ENCODE measurements at places on chromosomes 2 and 18. TPM values are rescaled to one million over a fixed set of nuclear protein-coding genes. Genes with fewer than 3 reads are reported as not detected.
A peak's percentile ranks its signal among the peaks of the same experiment; 100 is the strongest.

GRCh38 chr18:63236921-63237846, 82.4 kb downstream of the BCL2 start:
- H3K4me1 ChIP-seq, result peaks cover 8% of the 10 kb centered on the region
- no peak overlapping the region for H3K4me3 ChIP-seq
- H3K27me3 ChIP-seq, result peaks cover 2% of the 10 kb centered on the region
- H3K27ac ChIP-seq, result peak overlapping the region; percentile 61
- no peaks in the 10 kb centered on the region for H3K36me3 ChIP-seq

DNA sequence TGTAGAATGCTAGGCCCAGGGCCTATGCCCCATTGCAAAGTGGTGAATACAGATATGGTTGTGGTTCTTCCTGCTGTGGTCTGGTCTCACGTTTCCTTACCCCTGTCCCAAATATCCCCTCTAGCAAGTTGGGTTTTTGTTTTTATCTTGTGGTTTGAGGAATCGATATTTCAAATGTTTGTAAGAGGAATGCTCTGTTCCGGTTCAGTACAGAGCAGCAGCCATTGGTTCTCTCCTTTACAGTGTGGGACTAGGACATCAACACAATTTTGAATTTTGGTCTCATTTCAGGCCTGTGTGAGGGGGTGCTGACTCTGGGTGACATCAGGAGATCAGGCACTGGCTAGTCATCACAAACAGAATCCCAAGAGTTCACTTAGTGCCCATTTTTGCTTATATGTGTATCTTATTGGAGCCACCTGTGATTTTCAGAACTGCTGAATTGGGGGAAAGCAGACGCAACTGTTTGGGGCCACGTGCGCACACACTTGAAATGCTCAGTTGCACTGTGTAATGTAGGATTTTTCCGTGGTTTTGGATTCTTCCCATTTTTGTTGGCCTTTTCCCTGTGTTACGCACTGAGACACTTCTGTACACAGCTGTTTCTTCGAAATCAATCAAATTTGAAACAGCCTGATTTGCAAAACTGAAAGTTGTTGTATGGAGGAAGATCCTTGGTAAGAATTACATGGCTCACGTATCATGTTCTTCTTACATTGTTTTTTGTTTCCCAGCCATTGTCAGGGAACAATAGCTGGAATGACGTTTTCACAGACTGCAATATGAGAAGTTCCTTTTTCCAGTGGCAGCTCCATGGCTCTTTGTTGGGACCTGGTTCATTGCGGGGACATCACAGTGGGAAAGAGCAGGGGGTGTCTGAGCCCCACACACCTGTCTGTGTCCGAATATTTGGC, 8.6 kb downstream of the SH3BP4 start:
- peaks cover 14% of the 10 kb centered on the region for H3K36me3 ChIP-seq
- no peaks in the 10 kb centered on the region for H3K27me3 ChIP-seq
- DNase-seq, result no peak
- H3K27ac ChIP-seq, result peak overlapping the region; percentile 27
- H3K4me3 ChIP-seq, result no peak overlapping the region

GRCh38 chr2:220001751-220002150, 374.3 kb downstream of the SLC4A3 start:
- H3K27ac ChIP-seq, result peak overlapping the region; percentile 57
- no peaks in the 10 kb centered on the region for H3K36me3 ChIP-seq
- peak; percentile 58 for DNase-seq
- peaks cover 14% of the 10 kb centered on the region for H3K4me1 ChIP-seq
- H3K4me3 ChIP-seq, result no peak overlapping the region
- no peaks in the 10 kb centered on the region for H3K27me3 ChIP-seq

GRCh38 chr2:111111101-111111755, 9.5 kb upstream of the BCL2L11 start:
- no peak overlapping the region for H3K4me3 ChIP-seq
- no peaks in the 10 kb centered on the region for H3K36me3 ChIP-seq
- H3K27ac ChIP-seq, result no peak overlapping the region
- peaks cover 49% of the 10 kb centered on the region for H3K27me3 ChIP-seq

GRCh38 chr2:134155134-134155533, 98.7 kb upstream of the MGAT5 start:
- H3K27me3 ChIP-seq, result no peaks in the 10 kb centered on the region
- H3K27ac ChIP-seq, result no peak overlapping the region
- no peak overlapping the region for H3K4me3 ChIP-seq
- H3K36me3 ChIP-seq, result peaks cover 20% of the 10 kb centered on the region

GRCh38 chr2:227477291-227477690, 5.3 kb downstream of the AGFG1 start:
- peak; percentile 51 for DNase-seq
- no peak overlapping the region for H3K27ac ChIP-seq
- H3K4me1 ChIP-seq, result peaks cover 3% of the 10 kb centered on the region
- H3K4me3 ChIP-seq, result no peak overlapping the region
- no peaks in the 10 kb centered on the region for H3K36me3 ChIP-seq
- H3K27me3 ChIP-seq, result no peaks in the 10 kb centered on the region

- no peak overlapping the region for H3K27ac ChIP-seq
- DNase-seq, result no peak
- H3K27me3 ChIP-seq, result peaks cover 1% of the 10 kb centered on the region
These were observed 579 bp downstream of the STAT4 start for GRCh38 chr2:191150230-191150599.

GRCh38 chr18:62085756-62086155, 101.1 kb downstream of the PIGN start:
- no peaks in the 10 kb centered on the region for H3K36me3 ChIP-seq
- H3K4me1 ChIP-seq, result no peaks in the 10 kb centered on the region
- no peak overlapping the region for H3K4me3 ChIP-seq
- peak; percentile 42 for DNase-seq

- DNase-seq, result peak; percentile 90
- peak overlapping the region; percentile 52 for H3K27ac ChIP-seq
- H3K4me1 ChIP-seq, result peaks cover 48% of the 10 kb centered on the region
- H3K4me3 ChIP-seq, result no peak overlapping the region
- peaks cover 7% of the 10 kb centered on the region for H3K36me3 ChIP-seq
These were observed 9.4 kb downstream of the CTIF start for GRCh38 chr18:48548011-48548771.

DNA sequence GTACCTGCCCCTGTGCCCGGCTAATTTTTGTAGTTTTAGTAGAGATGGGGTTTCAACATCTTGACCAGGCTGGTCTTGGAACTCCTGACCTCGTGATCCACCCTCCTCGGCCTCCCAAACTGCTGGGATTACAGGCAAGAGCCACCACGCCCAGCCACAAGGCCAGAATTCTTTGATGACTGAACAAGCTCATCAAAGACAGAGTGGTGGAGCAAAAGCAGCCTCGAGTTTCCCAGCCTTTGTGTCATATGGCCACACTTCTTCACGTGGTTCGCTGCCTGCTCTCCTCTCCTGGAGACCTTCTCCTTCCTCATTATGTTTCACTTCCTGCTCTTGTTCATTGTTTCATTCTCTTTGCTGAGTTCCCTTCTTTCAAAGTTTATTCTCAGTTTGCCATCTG, 9.9 kb upstream of the NPC1 start:
- H3K27ac ChIP-seq, result no peak overlapping the region
- no peaks in the 10 kb centered on the region for H3K4me1 ChIP-seq
- no peak for DNase-seq
- no peaks in the 10 kb centered on the region for H3K36me3 ChIP-seq
- no peak overlapping the region for H3K4me3 ChIP-seq
- no peaks in the 10 kb centered on the region for H3K27me3 ChIP-seq

DNA sequence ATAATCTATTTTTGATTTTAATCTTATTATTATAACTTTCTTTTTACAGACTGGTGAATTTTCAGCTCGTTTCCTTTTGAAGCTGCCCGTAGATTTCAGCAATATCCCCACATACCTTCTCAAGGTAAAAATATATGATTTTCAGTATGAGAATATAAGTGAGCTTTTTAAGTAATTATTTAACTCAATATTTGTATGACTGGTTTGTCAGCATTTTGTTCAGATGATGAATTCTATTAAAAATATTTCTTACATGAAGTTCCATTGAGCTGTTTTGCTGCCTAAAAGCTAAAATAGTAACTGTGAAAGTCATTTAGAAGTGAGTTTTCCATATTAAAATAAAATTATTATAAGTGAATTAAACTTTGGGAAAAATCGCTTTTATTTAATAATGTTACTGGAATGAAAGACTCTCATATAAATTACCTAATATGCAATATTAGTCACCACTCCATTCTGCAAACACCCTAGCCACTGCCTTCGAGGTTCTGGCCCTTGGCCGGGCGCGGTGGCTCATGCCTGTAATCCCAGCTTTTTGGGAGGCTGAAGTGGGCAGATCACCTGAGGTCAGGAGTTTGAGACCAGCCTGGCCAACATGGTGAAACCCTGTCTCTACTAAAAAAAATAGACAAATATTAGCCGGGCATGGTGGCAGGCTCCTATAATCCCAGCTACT, 155.3 kb downstream of the BABAM2 start:
- no peaks in the 10 kb centered on the region for H3K36me3 ChIP-seq
- peaks cover 10% of the 10 kb centered on the region for H3K4me1 ChIP-seq
- no peaks in the 10 kb centered on the region for H3K27me3 ChIP-seq
- DNase-seq, result no peak

DNA sequence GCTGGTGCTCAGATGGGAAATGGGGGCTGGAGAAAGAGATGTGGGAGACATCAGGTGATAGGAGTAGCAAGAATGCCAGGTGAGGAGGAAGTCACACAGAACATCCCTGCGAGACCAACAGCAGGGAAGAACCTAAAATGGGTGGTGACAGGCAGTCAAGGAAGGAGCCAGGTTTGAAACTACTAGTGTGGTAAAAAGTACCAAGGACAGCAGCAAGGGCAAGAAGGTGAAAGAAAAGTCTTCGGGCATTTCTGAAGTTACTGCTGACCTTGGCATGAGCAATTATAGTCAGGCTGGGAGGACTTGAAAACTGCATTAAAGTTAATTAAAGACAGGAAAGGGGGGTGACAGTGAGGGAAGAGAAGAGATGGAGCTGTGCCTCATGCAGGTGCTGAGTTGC, 410.4 kb downstream of the RAD51AP2 start:
- no peak overlapping the region for H3K4me3 ChIP-seq
- H3K27ac ChIP-seq, result no peak overlapping the region
- DNase-seq, result no peak
- H3K4me1 ChIP-seq, result no peaks in the 10 kb centered on the region

DNA sequence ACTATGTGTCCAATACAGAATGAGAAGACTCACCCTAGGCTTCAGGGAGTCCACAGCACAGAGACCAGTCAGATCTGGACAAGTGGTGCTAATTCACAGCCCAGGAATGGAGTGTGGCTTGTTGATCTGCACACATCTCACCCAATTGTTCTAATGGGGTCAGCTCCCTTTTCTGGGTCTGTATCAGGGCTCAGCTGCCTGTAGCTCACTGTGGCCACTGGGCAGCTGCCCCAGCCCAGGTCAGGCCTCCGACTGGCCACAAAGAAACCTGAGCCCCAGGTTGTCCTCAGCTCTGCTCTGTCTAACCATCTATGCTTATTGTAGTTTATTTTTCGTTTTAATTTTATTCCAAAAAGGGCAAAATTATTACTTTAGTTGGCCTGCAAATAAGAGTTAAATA, 202.3 kb upstream of the RAB6C start:
- H3K27ac ChIP-seq, result no peak overlapping the region
- no peaks in the 10 kb centered on the region for H3K4me1 ChIP-seq
- H3K4me3 ChIP-seq, result no peak overlapping the region
- no peak for DNase-seq
- H3K36me3 ChIP-seq, result no peaks in the 10 kb centered on the region

DNA sequence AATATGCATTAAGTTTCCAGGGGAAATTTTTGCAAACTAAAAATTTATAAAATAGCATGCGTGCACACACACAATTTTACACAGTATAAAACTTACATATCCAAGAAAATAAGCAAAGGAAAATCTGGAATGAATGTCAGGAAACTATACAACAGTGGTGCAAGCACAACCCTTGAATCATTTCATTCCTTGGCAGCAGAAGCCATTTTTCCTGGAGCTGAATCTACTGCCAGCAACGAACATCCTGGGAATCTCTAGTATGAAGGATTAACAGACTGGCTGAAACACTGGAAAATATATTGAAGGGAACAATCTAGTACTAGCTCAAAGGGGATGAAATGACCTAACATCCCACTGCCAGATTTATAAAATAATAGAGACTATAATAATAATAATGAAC, 235.3 kb downstream of the DYM start:
- H3K4me1 ChIP-seq, result peaks cover 4% of the 10 kb centered on the region
- H3K27me3 ChIP-seq, result no peaks in the 10 kb centered on the region
- no peak overlapping the region for H3K27ac ChIP-seq
- no peaks in the 10 kb centered on the region for H3K36me3 ChIP-seq
- peak; percentile 72 for DNase-seq
- H3K4me3 ChIP-seq, result no peak overlapping the region

DNA sequence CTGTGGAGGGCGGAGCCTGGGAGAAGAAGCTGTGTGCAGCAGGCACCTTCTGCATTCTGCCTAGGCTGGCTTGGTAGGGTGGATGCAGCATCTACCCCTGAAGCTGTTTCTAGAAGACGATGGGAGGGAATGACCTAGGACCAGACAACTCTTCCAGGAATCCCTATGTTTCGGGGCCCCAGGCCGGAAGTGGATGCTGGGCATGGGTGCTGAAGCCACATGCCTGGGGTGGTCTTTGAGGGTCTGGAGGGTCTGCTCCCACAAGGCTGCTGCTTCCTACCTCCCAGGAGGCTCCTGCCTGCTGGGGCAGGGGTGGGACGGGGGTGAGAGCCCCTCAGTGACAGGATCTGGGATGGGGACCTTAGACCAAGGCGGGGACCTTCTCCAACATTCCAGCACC, 61.0 kb downstream of the CIB4 start:
- no peak overlapping the region for H3K4me3 ChIP-seq
- DNase-seq, result no peak
- H3K27ac ChIP-seq, result no peak overlapping the region
- H3K27me3 ChIP-seq, result peaks cover 66% of the 10 kb centered on the region
- no peaks in the 10 kb centered on the region for H3K4me1 ChIP-seq

Gene IL36G
- total RNA-seq, result not detected

Gene INPP4A
- total RNA-seq, result 27.1 TPM

Gene BMP10
- total RNA-seq, result not detected

Gene SMYD1
- total RNA-seq, result not detected

Gene UXS1
- total RNA-seq, result 33.7 TPM

Gene ZNF407
- 25.6 TPM for total RNA-seq

Gene GRB14
- total RNA-seq, result not detected

Measured in IMR-90 (cell line).